ENCODE measurements at places on chromosomes 3 and 15.

- no peak for DNase-seq
Measured at GRCh38 chr3:30688776-30689641, 82.6 kb downstream of the TGFBR2 start.

- DNase-seq = no peak
Measured at GRCh38 chr3:171465763-171466162, 5.6 kb upstream of the TNIK start.

DNA sequence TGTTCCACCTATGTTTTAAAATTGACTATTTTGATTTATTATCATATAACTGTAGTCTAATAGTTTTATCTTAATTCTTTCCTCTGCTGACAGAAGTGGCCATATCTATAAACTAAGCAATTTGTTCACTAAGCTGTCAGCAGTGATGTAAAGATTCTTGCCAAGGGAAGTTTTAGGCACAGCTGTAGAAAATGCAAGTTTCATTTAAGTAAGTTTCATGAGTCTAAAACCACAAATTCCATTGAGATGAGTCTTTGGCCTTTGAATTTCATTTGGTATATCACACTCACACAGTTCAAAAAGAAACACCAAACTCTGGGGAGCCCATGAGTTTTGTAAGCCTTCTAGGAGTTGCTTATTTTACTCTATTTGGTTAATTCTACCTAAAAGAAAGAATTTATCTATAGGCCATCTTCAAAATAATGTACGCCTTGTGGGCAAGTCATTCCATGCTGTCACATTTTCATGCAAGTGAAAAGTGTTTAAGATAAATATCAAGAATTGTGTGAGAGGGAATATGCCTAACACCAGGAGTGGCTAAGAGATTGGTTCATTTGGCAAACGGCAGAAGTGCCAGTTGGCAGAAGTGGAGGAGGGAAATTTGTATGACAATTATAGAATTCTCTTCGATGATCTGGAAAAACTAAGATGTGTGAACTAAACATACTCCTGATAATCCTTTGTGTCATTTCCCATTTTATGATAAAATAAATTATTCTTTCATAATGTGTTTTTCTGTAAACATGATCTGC, 292.9 kb downstream of the ZIC4 start:
- DNase-seq = no peak

- no peak for DNase-seq
Measured at GRCh38 chr3:41915353-41915752, 46.5 kb downstream of the ULK4 start.

DNA sequence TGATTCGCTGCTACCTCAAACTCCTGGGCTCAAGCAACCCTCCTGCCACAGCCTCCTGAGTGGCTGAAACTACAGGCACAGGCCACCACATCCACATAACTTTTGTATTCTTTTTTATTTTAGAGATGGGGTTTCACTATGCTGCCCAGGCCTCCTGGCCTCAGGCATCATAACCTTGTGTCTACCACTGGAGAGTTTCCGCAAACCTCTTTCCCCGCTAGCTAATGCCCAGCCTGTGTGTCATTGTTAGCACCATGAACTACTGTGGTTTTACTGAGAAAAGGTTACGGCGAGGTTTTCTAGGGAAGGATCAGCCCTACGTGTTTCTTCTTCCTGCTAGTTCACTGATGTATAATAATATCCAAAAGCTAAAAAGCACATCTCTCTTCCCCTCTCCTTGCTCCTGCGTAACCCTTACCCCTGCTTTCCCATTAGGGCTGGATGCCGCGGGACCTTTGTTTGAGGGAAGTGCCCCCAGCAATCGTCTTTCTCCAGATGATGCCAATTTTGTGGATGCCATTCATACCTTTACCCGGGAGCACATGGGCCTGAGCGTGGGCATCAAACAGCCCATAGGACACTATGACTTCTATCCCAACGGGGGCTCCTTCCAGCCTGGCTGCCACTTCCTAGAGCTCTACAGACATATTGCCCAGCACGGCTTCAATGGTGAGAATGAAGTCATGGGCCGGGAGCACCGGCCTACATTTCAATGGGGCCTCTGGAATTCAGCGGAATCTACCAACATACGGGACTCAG, 113.7 kb downstream of the LIPC start:
- DNase-seq = peak; percentile 16

DNA sequence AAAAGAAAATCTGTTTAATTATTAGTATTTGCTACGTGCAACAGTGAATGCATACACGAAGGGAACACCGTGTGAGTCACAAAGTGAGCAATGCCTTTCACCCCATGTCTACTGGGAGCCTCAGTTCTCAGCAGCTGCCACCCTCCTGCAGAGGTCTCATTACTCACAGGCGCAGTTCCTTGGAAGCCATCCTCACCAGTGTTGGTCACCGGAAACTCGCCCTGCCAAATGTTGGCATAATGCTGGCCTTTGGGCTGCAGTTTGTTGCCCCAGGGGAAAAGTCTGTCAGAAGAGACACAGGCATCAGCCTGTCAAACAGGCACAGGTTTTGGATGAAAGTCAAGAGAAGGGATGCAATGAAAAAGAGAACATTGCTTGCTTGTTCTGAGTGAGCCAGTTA, 50.1 kb downstream of the SUMF1 start:
- no peak for DNase-seq

GRCh38 chr3:155643581-155644165, 101.2 kb downstream of the PLCH1 start:
- no peak for DNase-seq

GRCh38 chr15:48374472-48374871, 43.2 kb downstream of the DUT start:
- no peak for DNase-seq
